ENCODE measurements at places on chromosomes 5 and 9. TPM values are rescaled to one million over a fixed set of nuclear protein-coding genes. Genes with fewer than 3 reads are reported as not detected.
A peak's percentile ranks its signal among the peaks of the same experiment; 100 is the strongest.

The ENTREP1 gene
- 4.6 TPM for total RNA-seq

The CARTPT gene
- not detected for total RNA-seq

The IL7R gene
- 0.25 TPM for total RNA-seq

The RBM27 gene
- total RNA-seq: 15.5 TPM

The SAPCD2 gene
- total RNA-seq: 5.1 TPM

The MYMK gene
- total RNA-seq: not detected

The TMC1 gene
- 0.25 TPM for total RNA-seq

The LHX3 gene
- total RNA-seq: not detected

The TRPM6 gene
- 0.26 TPM for total RNA-seq

- DNase-seq: no peak
Observed at GRCh38 chr9:15965246-15965745, 412.5 kb downstream of the CCDC171 start.

DNA sequence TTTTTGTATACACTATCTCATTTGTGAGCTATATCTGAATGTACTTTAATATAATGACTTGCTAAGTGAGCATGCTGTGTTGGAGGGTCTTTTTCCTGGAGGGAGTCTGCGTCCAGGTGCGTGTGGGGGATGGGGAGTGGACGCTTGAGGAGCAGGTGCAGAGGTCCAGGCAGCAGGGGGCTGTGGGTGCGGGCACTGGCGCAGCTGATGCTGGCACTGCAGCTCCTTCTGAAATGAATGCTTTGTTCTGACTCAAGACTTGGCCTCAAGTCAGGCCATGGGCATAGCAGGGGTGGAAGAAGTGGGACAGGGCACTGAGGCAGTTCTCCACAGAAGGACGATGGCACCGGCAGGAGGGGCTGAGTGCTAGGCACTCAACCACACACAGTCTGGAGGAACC lies 165.7 kb upstream of the IRX1 start:
- DNase-seq: no peak

- no peak for DNase-seq
Observed at GRCh38 chr5:57675236-57675635, 192.6 kb upstream of the ACTBL2 start.

- DNase-seq: no peak
Observed at GRCh38 chr9:101047848-101048397, 19.4 kb downstream of the PLPPR1 start.

GRCh38 chr5:42963412-42963811 lies 76.7 kb downstream of the ANXA2R start:
- DNase-seq: no peak

DNA sequence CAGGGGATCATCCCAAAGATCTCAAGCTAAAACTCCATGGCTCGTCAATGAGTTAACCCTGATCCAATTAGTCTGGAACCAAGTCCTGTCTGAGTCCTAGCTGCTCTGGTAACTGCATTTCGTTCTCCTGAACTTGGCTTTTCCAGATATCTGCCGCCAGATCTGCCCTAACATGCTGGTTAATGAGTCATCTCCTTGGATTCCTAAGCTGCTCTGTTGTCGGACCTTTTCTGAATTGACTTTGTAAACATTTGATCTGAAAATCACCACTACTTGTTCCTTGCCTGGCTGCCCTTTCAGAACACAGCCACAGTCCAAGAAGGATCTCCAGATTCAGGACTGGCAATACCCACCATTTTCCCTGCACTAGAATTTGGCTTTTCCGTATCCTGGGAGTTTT lies 473.0 kb downstream of the ZSWIM6 start:
- DNase-seq: no peak

GRCh38 chr9:137044502-137045177 lies 1.3 kb downstream of the NPDC1 start:
- no peak for DNase-seq

DNA sequence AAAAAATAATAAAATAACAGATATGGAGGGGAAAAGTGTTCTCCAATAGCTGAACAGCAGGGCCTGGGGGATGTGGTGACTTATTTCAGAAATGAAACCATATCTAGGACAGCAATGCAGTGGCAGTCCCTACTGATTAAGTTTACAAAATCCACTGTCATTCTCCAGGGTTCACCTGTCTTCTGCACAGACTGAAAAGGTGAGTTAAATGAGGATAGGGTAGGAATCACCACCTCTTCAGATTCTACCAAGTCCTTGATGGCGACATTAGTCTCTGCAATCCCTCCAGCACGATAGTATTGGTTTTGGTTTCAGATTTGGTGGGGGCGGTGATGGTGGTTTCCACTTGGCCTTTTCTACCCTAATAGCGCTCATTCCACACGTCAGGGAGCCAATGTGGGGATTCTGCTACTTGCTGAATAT lies 32.3 kb upstream of the NPM1 start:
- DNase-seq: no peak

- DNase-seq: no peak
Observed at GRCh38 chr5:83096660-83097339, 19.5 kb downstream of the XRCC4 start.

- no peak for DNase-seq
Observed at GRCh38 chr9:36501727-36502126, 71.0 kb upstream of the MELK start.

DNA sequence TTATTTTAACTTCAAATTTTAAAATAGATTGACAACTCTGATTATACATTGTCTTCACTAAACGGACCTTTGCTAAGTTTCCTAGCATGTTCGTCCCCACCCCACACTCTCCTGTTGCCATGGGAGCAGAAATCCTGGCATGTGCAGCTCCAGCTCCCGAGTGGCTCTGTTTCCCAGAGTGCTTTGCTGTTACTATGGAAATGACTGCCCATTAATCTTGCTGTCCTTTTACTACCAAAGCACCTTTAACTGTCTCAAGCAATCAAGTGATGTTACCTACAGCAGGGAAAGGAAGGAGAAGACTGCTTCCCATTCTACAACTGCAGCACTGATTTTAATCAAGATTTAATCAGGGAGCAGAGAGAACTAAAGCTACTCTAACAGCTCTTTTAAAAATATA lies 212.0 kb upstream of the KIF2A start:
- peak; percentile 32 for DNase-seq

GRCh38 chr5:115751176-115751575 lies 65.3 kb downstream of the CDO1 start:
- no peak for DNase-seq

DNA sequence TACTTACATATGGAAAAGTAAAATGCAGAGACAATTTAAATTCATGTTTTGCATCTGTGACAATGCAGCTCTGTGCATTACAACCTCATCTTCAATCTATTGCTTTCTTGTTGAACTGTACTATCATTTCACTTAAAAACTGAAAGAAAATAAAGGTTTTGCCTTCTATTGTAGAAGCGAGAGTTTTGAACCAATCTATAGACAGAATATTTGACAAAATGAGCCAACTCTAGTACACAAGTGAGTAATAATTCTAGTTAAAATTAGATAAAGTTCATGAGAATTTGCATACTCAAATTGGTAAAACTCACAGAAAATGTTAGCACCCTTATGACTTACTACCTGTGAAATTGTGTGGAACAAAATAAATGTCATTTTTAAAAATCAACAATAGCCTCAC lies 123.7 kb downstream of the EDIL3 start:
- DNase-seq: no peak

DNA sequence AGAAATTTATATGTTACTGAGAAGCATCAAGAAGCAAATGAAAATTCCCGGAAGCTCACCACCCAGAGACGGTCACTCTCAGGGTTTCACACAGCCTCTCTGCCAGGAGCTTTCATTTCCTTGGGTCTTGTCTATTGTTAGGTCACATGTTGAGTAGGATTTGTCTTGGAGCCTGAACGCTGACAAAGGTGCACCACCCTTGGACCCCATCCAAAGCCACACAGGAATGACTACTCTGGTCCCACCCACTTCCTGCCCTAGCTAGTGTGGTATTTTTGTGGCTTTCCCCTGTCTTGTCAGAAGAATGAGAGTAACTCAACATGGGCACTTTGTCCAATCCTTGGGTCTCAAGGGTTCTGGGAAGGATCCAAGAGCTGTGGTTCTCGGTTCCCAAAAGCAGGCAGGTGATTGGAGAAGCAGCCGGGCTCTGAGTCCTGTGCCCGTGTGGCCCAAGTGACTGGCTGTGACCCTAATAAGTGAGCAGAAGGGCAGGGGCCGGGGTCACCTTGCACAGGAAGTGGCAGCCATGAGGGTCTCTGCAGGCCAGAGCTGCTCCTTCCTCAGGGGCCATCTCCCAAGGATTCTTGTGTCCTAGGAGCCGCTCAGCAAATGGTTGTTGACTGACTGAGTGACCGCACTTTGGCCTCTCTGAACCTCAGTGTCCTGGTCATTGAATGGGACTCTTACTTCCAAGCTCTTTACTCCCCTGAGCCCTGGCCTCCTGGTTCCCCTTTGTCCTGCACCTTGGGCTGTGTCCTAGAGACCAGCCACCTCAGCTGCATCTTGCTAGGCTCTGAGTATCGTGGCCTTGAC lies 6.9 kb downstream of the FGD3 start:
- peak; percentile 19 for DNase-seq

DNA sequence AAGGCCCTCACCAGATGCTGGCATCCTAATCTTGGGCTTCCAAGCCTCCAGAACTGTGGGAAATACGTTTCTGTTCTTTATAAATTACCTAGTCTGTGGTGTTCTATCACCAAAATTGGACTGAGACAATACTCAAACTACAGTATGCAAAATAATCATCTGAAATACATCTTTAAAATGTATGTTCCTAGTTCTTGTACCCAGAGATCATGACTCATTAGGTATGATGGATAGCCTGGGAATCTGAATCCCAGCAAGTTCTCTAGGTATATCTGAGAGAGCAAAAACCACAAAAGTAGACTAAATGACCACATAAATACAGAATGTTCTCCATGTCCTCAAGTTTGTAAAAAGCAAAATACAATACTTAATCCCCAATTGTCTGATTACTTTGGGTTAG lies 166.3 kb downstream of the YIPF5 start:
- no peak for DNase-seq

- DNase-seq: no peak
Observed at GRCh38 chr5:21783074-21783679, 1070.0 kb downstream of the CDH12 start.

GRCh38 chr5:166979307-166979895 lies 1312.0 kb upstream of the WWC1 start:
- DNase-seq: no peak

DNA sequence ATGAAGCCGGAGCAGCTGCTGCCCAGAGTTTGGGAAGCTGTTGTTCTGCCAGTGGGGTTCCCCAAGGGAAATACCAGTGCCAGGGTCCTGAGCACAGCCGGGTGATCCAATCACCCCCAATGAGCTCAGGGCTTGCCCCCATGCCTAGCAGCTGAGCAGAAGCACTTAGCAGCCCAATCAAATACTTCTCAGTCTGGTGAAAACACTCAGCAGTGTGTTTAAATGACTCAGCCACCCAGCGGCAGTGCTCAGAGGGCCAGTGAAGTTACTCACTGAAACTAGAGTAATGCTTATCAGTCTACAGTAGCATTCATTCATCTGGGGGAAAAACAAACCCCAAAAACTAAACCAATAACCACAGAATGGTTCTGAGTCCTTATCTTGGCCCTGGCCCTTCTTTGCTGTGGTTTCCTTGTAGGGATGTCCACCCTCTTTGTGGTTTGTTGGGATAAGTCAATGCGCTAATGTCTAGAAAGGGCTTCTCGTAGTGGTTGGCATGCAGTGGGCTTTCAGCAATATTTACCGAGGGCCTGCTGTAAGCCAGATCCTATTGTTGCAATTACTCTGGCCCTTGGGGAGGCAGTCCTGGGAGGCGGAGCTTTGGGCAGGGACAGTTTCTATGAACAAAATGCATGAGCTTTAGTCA lies 43.1 kb downstream of the LHX2 start:
- DNase-seq: no peak

Data from dermis microvascular lymphatic vessel endothelial cell (primary cell).